ENCODE measurements at places on chromosomes 7 and 10.
A peak's percentile ranks its signal among the peaks of the same experiment; 100 is the strongest.

DNA sequence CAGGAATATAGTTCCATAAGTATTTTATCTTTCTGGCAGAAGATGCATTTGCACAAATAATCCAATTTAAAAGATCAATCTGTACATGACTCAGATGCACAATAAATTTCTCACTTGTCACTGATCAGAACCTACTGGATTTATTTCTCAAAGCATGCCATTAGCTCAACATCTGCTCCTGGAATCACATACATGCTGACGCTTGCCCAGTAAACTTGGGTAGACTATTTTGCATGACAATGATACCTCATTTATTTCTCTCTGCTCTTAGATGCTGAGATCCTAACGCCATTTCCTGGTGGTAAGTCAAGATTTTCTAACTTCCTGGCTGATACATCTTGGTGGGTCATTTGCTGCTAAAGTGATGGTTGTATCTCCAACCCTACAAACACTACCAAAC lies 33.8 kb upstream of the C10orf120 start:
- DNase-seq = no peak

GRCh38 chr10:30017966-30018365 lies 41.4 kb downstream of the JCAD start:
- no peak for DNase-seq

DNA sequence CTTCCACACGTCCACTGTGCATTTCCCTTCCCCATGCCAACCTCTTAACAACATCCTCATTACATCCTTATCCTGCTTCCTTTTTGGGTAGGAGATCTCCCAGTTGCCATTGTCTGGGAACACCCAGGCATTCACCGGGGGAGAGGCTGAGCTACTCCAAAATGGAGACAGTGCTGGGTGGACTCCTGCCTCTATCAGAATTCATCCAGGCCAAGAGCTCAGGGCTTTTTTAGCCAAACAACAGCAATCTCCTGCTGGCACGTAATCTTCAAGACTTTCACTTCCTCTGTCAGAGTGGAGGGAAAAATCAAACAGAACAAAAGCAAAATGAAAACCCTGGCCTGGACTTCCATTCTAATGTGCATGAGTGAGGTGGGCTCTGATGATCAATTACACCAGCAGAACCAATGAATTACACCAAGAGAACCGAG lies 245.0 kb downstream of the PRPF18 start:
- DNase-seq = peak; percentile 19

- DNase-seq = no peak
These were observed 29.3 kb upstream of the OSBPL3 start for GRCh38 chr7:25009257-25009656.

- no peak for DNase-seq
These were observed 35.8 kb upstream of the MAP3K8 start for GRCh38 chr10:30398193-30398592.

- DNase-seq = no peak
These were observed 40.2 kb downstream of the CUL1 start for GRCh38 chr7:148738737-148739535.

GRCh38 chr10:77801474-77802161 lies 124.9 kb downstream of the DLG5 start:
- no peak for DNase-seq

DNA sequence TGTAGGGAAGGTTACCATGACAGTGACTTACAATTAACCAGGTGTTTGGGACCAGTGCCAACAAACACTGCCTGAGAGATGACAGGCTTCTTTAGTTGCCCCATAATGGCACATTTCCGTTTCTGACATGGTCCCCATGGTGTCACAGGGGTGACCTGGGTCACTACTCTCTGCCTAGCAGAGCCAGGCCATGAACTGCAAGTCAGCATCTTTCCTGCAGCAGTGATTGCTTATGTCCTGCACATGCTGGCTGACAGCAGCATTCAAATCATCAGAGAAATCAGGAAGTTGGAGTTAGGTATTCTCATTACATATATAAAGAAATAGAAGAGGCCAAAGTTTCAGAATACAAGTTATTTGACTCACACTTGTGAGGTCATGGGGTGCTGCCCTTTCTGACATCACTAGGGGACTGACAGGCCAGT lies 47.1 kb upstream of the ZNRF2 start:
- DNase-seq = no peak

- no peak for DNase-seq
These were observed 81.5 kb downstream of the ITIH5 start for GRCh38 chr10:7585228-7585627.

DNA sequence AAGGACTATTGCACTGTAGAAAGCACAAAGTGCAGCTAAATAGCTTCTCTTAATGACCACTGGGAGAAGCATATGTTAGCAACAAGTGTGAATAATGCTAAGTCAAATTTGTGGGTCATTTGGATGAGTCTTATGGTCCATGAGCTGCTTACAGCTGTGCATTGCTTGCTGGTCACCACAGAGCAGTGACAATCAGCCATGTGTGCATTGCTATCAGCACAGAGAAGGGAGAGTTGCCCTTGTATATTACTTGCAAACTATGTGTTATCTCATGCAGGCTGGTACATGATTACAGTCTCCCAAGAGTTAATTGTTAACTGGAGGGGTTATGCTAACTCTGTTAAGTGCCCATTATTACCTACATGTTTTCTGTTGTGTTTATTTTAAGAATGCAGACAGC lies 25.7 kb downstream of the MRPS33 start:
- no peak for DNase-seq

DNA sequence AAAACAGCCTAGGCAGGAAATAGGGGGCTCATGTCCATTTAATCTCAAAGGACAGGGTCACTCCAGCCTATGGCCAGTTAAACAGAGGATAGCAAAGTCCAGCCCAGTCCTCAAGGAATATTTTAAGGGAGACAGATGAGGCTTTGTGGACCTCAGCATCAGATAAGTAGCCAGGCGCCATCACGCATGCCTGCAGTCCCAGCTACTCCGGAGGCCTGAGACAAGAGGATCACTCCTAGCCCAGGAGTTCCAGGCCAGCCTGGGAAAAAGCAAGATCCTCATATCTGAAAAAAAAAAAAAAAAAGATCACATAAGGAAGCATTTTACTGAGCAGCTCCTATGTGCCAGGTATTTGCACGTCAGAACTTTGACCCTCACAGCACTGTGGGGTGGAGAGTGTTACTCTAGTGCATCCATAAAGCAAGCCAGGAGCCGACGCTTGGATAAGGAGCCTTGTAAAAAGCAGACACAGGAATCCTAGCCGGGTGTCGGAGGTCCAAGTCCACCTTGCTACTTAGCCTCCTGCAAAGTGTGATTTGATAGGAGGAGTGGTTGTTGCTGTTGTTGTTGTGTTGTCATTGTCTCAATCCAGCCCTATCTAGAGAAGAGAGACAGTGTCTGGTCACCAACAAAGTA lies 61.8 kb upstream of the DOCK1 start:
- DNase-seq = no peak

GRCh38 chr7:84228526-84228925 lies 33.9 kb upstream of the SEMA3A start:
- no peak for DNase-seq

DNA sequence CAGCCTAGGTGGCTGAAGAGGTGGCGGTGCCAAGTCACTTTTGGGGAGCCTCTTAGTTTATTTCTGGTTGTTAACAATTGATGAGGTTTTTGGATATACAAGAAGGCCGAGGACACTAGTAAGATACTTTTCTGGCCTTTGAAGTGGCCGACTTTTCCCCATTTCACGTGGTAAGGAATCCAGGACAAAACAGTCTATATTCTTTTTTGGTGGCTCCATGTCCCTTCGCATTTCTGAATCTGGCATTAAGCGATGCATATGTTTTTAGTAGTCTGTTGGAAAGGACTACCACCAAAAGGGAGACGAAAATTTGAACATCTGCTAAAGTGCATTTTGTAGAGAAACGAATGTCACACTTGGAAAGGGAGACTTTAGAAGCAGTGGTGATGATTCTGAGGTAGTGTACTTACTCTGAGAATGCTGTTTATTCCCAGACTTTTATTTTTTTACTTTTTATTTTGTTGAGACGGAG lies 1.5 kb downstream of the MLLT10 start:
- DNase-seq = no peak

DNA sequence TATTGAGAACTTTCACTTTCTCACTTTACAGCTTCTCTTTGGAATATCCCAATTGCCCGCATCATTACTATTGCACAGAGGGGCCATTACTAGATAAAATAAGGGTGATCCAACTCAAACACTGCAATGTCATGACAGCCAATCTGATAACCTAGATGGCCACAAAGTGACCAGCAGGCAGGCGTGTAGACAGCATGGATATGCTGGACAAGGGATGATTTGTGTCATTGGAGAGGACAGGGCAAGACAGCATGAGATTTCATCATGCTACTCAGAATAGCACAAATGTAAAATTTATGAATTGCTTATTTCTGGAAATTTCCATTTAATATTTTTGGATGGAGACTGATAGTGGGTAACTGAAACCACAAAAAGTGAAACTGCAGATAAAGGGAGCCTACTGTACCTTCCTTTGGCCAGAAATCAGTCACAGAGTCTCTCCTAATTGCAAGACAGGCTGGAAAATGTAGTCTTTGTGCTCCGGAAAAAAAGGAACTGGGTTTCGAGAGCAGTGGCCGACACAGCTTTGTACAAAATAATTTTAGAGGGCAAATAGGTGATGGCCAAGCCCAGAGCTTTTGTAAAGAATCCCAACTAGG lies 6.1 kb upstream of the GSDME start:
- DNase-seq = no peak

- no peak for DNase-seq
These were observed 740 bp downstream of the GALNT11 start for GRCh38 chr7:152025937-152026890.

DNA sequence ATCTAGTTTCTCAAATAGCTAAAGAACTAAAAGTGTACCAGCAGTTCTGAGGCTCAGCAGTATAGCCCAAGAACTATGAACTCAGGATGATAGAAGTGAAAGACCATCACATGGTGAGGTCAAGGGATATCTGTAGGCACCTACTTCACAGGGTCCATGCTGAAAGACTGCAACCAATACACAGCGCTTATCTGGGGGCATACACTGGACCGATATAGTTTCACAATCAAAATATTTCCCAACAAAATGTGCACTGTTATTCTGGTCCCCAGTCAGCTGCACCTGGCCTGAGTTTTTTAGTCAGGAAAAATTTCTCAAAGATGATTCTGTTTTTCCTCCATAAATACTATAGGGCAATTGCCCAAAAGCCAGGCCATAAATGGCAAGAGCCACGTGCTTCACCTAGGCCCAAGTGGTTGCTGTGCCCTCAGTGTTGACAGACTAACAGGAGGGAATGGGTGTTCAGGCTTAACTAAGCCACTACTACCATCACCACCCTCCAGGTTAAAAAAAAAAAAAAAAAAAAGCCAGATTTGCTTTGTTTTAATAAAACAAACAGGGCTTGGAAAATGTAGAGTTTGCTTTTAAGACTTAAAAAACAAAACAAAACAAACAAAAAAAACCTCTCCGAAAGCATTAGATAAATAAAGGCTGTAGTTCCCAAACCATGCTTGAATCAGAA lies 58.5 kb downstream of the OGDH start:
- DNase-seq = no peak

- no peak for DNase-seq
These were observed 72.8 kb upstream of the NXPH1 start for GRCh38 chr7:8360564-8361153.

- no peak for DNase-seq
These were observed 51.8 kb upstream of the DNAAF5 start for GRCh38 chr7:674454-675410.

GRCh38 chr10:76463111-76463510 lies 1031.7 kb downstream of the LRMDA start:
- DNase-seq = no peak

DNA sequence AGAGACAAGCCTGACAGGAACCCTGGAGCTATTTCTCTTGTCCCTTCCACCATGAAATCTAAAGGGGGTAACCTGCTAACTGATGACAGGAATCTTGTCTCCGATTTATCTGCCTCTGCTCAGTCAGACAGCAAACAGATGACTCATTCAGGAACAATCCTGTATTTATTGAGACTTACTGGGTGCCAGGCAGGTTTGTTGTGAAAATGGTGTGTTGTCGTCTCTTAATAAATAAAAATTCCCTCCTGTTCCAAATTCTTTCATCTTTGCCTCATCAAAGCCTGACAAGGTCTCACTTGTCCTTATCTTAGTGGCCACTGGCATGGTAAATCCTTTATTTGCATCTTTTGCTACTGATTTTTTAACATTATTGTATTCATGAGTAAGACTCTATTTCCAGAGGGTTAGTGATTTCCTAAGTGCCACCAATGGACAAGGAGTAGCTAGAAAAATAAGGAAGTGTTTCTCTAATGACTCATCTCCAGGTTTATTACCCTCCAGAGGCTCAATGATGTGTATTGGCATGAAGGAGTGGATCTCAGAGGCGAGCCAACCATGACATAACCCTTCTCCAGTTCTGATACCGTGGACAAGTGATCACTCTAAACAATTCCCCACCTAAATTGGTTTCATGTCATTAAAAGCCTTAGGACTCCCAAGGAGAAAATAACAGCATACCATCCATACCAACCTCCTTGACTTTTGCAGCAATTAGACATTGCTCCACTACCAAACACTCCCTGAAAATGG lies 724.0 kb downstream of the GRID1 start:
- DNase-seq = no peak

DNA sequence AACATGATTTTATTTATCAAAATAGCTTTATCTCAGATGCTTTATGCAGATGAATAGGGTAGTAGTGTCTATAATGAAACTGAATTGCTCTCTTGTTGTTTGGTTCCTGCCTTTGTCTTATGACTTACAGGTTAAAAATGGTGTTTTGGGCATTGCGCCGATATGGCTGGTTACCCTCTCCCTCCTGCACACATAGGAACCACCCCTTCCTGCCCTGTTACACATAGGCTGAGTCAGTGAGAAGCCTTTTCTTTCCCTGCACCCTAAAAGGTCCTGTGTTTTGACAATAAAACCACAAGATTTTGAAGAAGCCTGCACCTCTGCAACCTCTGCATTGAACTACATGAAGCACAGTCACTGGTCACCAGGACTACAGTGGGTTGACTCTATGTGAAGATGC lies 655.8 kb upstream of the ANKRD30A start:
- DNase-seq = no peak

GRCh38 chr10:11167233-11167966 lies 149.7 kb downstream of the CELF2 start:
- DNase-seq = no peak

DNA sequence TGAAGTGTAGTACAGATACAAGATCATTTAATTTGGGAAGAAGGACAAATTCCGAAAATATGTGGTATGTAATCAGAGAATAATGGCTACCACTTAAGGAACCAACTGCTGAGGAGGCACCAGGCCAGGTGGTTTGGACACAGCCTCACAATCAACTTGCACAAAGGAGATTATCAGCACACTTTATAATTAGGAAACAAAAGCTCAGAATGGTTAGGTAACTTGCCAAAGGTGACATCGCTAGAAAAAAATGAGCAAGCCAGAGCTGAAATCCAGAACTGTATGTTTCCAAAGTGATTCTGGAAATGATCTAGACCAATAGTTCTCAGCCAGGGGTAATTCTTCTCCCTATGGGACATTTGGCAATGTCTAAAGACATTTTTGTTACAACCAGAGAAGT lies 36.6 kb downstream of the ERCC6 start:
- DNase-seq = no peak

GRCh38 chr7:51219261-51219988 lies 97.2 kb downstream of the COBL start:
- DNase-seq = no peak

GRCh38 chr7:76357475-76358010 lies 1.2 kb downstream of the YWHAG start:
- DNase-seq = peak; percentile 45

GRCh38 chr7:140920745-140921144 lies 4.0 kb downstream of the BRAF start:
- DNase-seq = no peak

- DNase-seq = no peak
These were observed 110.1 kb upstream of the RHEB start for GRCh38 chr7:151629713-151630272.
